ENCODE measurements at places on chromosomes 5 and 9.

- no peak for DNase-seq
These were observed 18.8 kb downstream of the ADAM19 start for GRCh38 chr5:157556615-157557418.

- no peak for DNase-seq
These were observed 2.2 kb downstream of the NXNL2 start for GRCh38 chr9:88536951-88537760.

DNA sequence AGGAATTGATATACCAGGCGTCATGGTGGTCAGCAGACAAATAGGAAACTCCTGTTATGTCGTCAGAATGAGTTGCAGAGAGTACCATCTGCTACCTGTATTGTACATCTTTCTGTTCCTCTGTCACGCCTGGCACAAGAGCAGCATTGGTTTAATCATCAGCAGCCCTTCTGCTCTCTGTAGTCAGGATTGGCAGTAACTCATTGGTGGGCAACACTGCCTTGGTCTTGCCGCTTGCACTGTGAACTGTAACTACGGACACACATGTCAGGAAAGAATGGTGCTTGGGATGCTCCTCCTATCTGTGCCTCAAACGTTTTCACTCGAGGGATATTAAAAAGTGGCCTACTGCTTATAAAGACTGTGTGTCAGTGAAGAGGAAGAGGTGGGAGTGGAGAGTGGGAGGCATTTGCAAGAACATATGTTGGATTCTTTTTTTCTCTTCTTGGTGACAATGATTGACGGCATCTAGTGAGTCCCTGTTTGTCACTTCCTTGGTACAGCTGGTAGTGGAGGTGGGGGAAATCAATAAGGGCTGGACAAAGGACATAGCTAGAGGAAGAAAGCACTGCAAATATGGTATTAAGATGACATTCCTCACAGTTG lies 76.6 kb downstream of the F2RL2 start:
- DNase-seq, result no peak

GRCh38 chr9:98727428-98727827 lies 18.7 kb upstream of the GABBR2 start:
- DNase-seq, result no peak

GRCh38 chr5:9903801-9904200 lies 273.6 kb upstream of the TAS2R1 start:
- no peak for DNase-seq

DNA sequence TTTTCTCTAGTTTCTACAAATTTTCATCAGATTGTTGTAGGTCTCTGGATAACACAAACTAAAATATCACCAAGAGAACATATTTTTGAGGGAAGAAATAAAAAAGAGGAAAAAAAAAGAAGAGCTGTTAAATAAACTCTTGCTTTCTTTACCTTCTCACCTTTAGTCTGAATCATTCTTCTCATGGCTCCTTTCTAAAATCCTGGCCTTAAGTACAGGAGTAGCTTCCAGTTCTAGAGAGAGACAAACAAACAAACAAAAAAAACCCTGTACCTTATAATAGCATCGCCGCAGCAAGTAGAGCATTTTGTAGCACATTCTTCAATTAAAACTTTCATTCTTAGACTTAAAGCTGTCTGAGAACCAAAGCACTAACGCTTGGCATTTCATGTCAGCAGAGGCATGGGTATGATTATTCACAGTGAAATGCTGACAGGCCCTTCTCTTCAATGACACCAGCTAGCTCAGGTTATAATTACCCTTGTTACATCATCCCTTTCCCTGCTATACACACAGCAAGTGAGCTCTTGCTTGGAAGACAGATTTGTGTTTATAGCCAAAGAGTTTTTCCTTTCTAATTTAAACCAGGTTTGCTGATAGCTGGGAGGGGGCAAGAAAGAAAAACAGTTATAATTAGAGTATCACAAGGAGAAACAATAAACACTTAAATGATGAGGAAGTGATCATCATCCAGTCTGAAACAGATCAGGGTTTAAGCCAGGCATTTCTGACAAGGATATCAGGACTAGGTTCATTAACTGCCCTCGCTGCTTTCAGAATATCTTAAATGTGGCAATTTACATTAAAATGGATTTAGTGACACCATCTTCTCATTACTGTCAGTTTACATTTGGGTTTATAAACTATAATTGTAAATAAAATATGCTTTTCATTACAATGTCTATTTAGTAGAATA lies 510.9 kb upstream of the ZNF608 start:
- DNase-seq, result no peak

- peak; percentile 22 for DNase-seq
These were observed 47.0 kb downstream of the RXRA start for GRCh38 chr9:134373269-134373668.

DNA sequence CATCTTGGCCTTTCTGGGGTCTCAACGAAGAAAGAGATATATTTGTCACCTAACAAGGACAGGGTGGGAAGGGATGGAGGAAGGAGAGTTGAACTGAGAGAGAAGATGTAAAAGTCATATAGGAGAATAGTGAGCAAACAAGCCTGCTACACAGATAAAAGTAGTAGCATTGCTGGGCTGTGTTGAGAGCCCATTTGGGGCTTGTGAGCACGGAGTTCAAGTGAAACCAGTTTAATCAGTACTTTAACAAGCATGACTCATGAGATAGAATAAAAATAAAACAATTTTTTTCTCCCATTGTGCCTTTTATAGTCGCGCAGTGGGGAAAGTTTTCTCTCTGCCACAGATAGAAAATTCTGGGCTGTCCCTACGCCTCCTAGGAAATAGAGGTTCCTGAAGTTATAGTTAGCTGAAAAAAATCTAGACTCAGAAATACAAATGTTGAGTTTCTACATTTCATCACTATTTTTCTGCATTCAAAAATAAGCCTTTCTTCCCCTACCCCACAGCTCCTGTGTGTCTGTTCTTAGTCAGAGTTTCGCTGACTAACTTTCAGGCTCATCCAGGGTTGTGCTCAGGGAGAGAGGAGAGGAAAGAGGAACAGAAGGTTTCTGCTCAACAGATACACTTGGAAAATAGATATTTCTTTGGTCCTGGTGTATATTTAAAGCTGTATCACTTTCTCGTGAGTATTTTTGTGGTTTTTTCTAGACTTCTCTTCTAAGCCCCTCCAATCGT lies 395.8 kb upstream of the ADAMTSL1 start:
- no peak for DNase-seq

Measured in CD4-positive, alpha-beta T cell treated with Interferon gamma for 1 hour (primary cell).